PC-3 (cell line): ENCODE measurements at places on chromosomes 16 and 17. TPM values are rescaled to one million over a fixed set of nuclear protein-coding genes. Genes with fewer than 3 reads are reported as not detected.

The FBXL16 gene
- total RNA-seq = 4.3 and 7.5 TPM in 2 replicates

DNA sequence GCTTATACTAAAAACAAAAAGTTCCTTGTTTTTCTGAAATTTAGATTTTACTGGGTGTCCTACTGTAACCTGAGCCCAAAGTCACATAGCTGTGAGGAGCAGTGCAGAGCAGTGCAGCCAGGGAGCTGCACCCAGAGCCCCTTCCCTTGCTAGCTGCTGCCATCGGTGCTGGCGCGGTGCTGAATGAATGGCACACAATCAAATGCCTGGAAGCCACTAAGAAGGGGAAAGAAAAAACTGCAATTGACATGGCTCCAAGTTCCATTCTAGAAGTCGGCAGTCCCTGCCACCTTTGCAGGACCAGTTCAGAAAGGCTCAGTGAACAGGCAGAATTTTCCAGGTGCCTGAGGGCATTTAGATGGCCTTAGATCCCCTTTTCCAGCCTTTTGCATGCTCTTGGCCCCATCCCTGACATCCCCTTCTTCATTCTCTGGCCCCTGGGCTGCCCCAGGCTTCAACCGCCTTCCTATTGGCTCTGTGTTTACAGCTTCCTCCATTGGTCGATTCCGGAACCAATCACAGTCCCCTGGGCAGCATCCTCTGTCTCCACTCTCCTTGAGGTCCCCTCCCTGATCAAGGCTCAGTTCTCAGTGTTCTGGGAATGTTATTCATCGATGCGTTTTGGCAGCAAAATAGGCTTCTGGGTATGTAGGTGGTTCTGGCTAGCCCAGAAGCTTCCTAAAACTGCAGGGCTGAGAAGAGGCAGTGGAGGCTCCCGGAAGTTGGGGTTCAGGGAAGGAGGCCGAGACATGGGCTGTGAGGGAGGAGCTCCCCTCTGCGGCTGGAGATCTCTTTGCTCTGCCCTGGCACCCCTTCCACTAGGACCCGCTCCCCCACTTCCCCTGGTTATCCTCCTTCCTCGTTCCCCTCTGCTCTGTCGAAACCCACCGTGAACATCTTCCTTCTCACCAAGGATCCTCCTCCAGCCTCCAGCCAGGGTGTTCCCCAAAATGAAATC, 37.9 kb downstream of the ATP2C2 start:
- DNase-seq = no peak
- H3K4me3 ChIP-seq = no peak overlapping the region
- no peaks in the 10 kb centered on the region for H3K27me3 ChIP-seq

- DNase-seq = no peak
- peaks cover 6% of the 10 kb centered on the region for H3K36me3 ChIP-seq
- H3K27ac ChIP-seq = no peak overlapping the region
Observed at GRCh38 chr16:901715-902601, 68.8 kb downstream of the LMF1 start.

DNA sequence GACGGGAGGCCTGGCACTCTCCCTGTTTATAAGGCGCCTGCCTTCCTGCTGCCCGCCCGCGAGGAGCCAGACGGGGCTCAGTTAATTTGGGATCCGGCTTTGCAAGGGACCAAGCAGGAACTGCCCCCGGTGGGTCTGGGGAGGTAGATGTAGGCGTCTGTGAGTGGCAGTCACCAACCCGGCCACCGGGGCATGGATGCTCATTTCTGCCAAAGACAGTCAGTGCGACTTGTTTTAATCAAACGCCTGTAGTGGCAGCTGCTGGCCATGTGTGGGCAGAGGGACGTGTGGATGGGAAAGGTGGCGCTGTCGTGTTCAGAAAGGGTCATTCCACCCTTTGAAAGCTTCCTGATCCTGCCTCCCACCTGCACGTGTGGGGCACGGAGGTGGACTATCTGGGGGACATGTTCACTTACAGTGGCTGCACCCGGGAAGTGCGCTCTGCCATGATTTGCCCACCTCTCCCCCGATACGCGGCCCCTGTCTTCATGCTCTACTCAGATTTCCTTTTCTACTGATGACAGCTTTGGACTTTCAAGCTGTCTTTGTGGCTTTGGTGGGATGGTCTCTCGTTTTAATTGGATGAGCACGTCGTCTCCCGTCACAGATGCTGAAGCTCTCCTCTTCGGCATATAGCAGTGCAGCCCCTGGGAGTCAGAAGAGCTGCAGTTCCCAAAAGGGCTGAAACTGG, 60.3 kb upstream of the CIBAR2 start:
- peak overlapping the region; percentile 90 for H3K27ac ChIP-seq
- no peaks in the 10 kb centered on the region for H3K27me3 ChIP-seq
- H3K4me1 ChIP-seq = peaks cover 40% of the 10 kb centered on the region
- peak; percentile 69 for DNase-seq
- H3K4me3 ChIP-seq = peak overlapping the region; percentile 72

DNA sequence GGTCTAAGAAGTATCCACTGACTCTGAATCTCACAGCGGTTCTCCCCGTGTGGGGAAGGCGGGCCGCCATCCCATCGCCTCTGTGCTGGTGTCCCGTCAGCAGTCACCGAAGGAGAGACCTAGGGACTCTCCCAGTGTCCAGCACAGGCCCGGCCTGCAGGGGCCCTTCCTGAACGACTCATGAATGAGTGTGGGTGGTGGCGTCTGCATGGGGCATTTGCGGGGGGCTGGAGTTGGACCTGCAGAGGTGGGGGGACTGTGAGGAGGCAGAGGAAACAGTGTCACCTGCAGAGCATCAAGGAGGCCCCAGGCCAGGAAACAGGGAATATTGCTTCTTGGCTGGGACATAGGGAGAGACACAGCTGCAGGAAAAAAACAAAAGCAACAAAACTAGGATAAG, 10.3 kb downstream of the KCNG4 start:
- H3K4me3 ChIP-seq = no peak overlapping the region
- H3K4me1 ChIP-seq = peaks cover 15% of the 10 kb centered on the region
- H3K27me3 ChIP-seq = no peaks in the 10 kb centered on the region
- DNase-seq = no peak
- H3K36me3 ChIP-seq = no peaks in the 10 kb centered on the region

- no peaks in the 10 kb centered on the region for H3K36me3 ChIP-seq
- H3K4me1 ChIP-seq = peaks cover 14% of the 10 kb centered on the region; the same call in 1 of the 2 replicates
- DNase-seq = no peak
- no peak overlapping the region for H3K27ac ChIP-seq
Observed at GRCh38 chr17:41392278-41392677, 5.1 kb downstream of the KRT31 start.

DNA sequence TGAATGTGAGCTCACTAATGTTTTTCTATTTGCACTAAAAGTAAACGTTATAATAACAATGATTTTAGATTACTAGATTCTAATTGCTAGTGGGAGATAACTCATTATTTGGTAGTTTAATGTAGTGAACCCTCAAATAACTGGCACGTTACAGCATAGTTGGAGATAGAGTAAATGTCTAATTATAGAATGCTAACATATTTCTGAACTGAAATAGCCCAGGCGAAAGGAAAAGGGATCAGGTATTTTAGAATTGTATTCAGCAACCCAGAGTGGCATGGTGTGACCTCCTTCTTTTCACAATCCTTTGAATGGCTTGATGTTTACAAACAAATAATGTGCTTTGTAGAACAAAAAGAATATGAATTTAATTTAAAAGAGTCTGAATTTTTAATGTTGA, 1221.2 kb downstream of the CDH8 start:
- H3K4me3 ChIP-seq = no peak overlapping the region
- H3K27ac ChIP-seq = no peak overlapping the region
- H3K27me3 ChIP-seq = no peaks in the 10 kb centered on the region
- DNase-seq = no peak
- no peaks in the 10 kb centered on the region for H3K36me3 ChIP-seq

DNA sequence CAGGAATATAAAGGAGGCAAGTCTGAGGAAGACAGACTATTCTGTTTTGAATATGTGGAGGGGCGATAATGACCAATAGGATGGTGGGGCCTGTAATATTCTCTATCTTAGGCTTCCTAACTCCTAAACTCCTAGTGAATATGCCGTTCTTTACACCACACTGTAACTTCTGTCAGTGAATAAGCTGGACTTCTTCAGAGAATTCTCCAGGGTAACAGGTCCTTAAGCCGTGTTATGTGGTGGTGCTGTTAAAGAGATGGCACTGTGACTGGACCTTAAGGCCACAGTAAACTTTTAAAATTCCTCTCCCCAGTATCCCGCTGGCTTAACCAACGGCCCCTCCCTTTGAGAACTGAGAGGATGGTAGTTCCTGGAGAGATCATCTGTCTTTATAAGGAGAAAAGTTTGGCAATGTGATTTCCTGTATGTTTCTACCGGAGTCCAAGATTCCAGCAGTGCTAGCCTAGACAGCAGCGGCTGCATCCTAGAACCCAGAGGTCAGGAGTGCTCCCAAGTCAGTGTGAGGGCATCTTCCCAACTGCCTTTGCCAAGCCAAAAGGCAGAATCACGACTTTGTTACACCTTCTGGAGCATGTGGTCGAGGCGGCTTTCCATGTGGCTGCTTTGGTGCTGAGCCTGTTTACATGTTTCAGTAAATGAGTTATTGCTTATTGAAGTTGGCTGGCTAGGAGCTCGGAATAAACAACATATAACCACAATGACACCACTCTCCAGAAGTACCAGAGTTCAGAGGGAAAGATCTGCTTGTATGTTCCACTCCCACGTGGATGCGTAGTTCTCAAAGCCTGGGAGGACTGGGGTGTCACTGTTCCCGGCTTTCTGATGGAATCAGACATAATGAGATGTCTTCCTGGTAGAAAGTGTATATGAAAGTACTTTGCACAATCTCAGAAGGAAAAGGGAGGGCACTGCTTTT, 41.0 kb downstream of the TUBD1 start:
- no peaks in the 10 kb centered on the region for H3K27me3 ChIP-seq
- H3K27ac ChIP-seq = peak overlapping the region; percentile 92
- no peak overlapping the region for H3K4me3 ChIP-seq
- H3K4me1 ChIP-seq = peaks cover 63% of the 10 kb centered on the region

GRCh38 chr16:87436225-87437172, 44.4 kb downstream of the MAP1LC3B start:
- H3K27ac ChIP-seq = peak overlapping the region; percentile 43; the same call in 1 of the 2 replicates
- DNase-seq = no peak
- H3K36me3 ChIP-seq = no peaks in the 10 kb centered on the region
- peak overlapping the region; percentile 13; the same call in 1 of the 2 replicates for H3K4me3 ChIP-seq

GRCh38 chr17:40485851-40486521, 15.4 kb downstream of the TNS4 start:
- H3K4me3 ChIP-seq = no peak overlapping the region
- peak; percentile 91 for DNase-seq

DNA sequence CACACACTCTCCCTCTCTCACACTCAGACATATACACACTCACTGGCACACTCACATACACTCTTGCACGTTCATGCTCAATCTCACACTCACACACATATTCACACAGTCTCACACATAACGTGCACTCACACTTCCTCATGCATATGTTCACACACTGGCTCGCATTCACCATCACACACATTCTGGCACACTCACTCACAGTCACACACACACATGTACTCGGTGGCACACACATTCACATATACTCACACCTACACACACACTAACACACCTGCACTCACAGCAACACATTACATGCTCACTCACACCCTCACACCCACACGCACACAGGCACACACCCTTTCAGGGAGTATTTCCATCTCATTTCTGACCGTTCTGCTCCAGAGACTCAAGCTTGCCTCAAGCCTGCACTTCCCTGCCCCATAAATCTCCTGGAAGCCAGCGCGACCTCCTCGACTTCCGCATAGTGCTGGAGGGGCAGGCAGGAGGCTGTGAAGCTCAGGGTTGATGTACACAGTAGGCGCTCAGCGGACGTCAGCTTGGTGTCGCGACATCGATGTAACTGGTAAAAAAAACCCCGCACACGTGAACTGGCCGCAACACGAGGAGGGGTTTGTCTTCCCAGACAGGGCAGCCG, 66.7 kb upstream of the FOXF1 start:
- no peak overlapping the region for H3K27ac ChIP-seq
- H3K4me1 ChIP-seq = no peaks in the 10 kb centered on the region
- H3K27me3 ChIP-seq = peaks cover 78% of the 10 kb centered on the region
- no peak overlapping the region for H3K4me3 ChIP-seq

DNA sequence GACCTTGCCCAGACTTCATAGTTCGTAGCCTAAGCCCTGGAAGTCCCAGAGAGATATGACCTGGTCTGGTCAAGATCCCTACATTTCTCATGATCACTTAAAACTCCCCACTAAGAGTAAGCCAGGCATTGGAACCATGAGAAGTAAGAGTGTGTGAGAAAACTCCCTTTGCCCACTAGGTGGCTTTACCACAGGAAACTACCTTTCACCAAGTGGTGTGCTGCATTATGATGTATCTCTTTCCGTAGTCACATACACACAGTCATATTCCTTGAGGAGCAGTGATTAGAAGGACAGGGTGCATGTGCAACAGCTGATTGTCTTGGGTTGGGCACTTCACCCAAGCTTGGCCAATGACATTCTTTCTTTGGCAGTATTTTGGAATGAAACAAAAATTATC, 639.3 kb downstream of the KCNJ2 start:
- no peak overlapping the region for H3K27ac ChIP-seq
- H3K27me3 ChIP-seq = no peaks in the 10 kb centered on the region
- 0 out of 2 replicates have a peak, but pooled peaks cover 3% of the 10 kb centered on the region for H3K4me1 ChIP-seq
- DNase-seq = peak; percentile 63

- H3K27ac ChIP-seq = no peak overlapping the region
- peaks cover 18% of the 10 kb centered on the region; the same call in 1 of the 2 replicates for H3K36me3 ChIP-seq
- DNase-seq = no peak
- no peak overlapping the region for H3K4me3 ChIP-seq
- H3K27me3 ChIP-seq = no peaks in the 10 kb centered on the region
- peaks cover 5% of the 10 kb centered on the region for H3K4me1 ChIP-seq
Observed at GRCh38 chr16:11752856-11753255, 10.2 kb upstream of the TXNDC11 start.

DNA sequence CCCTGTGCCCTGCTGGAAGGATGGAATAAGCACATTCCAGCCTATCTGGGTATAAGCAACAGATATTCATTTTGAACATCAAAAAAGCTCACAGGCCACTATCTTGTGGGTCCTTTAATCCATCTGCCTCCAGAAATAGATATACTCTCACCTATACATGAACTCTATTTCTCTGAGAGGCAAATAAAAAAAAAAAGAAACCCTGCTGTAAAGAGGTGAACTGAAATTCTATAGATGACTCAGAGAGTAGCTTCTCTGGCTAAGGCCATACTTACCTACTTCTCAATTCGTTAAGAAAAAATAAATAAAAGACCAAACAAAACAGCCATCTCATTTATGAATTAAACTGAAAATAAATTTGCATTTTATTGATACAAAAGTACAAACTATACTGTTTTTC, 86.3 kb downstream of the DYNLRB2 start:
- no peak overlapping the region for H3K4me3 ChIP-seq
- no peak for DNase-seq
- no peaks in the 10 kb centered on the region for H3K36me3 ChIP-seq
- no peaks in the 10 kb centered on the region for H3K27me3 ChIP-seq
- H3K27ac ChIP-seq = no peak overlapping the region

GRCh38 chr17:33811984-33812577, 443.0 kb upstream of the CCL2 start:
- H3K27me3 ChIP-seq = no peaks in the 10 kb centered on the region
- H3K27ac ChIP-seq = no peak overlapping the region
- DNase-seq = no peak
- H3K4me1 ChIP-seq = no peaks in the 10 kb centered on the region
- H3K4me3 ChIP-seq = no peak overlapping the region

- H3K27ac ChIP-seq = peak overlapping the region; percentile 88
- H3K4me3 ChIP-seq = no peak overlapping the region
- peak; percentile 84 for DNase-seq
- H3K4me1 ChIP-seq = peaks cover 80% of the 10 kb centered on the region
Observed at GRCh38 chr17:75684924-75685323, 17.8 kb downstream of the SAP30BP start.
